ENCODE measurements at places on chromosomes 1 and 21.
A peak's percentile ranks its signal among the peaks of the same experiment; 100 is the strongest.

DNA sequence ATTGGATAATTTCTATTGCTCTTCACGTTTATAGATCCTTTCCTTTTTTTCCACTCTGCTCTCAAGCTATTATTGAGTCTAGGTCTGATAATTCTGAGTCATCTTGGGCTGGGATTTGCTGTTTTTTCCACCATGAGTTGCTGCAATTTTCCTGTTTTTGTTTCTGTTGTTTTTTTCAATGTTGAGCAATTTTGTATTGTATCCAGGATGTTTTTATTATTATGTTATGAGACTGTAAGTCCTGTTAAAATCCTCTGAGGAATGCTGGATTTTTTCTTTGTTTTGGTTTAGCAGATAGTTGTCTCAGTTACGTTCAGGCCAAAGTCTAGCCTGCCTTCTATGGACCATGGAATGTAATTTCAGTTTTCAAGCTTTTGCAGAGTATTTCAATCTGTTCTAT is 13.0 kb upstream of the SLC35A3 start:
- no peak for DNase-seq

DNA sequence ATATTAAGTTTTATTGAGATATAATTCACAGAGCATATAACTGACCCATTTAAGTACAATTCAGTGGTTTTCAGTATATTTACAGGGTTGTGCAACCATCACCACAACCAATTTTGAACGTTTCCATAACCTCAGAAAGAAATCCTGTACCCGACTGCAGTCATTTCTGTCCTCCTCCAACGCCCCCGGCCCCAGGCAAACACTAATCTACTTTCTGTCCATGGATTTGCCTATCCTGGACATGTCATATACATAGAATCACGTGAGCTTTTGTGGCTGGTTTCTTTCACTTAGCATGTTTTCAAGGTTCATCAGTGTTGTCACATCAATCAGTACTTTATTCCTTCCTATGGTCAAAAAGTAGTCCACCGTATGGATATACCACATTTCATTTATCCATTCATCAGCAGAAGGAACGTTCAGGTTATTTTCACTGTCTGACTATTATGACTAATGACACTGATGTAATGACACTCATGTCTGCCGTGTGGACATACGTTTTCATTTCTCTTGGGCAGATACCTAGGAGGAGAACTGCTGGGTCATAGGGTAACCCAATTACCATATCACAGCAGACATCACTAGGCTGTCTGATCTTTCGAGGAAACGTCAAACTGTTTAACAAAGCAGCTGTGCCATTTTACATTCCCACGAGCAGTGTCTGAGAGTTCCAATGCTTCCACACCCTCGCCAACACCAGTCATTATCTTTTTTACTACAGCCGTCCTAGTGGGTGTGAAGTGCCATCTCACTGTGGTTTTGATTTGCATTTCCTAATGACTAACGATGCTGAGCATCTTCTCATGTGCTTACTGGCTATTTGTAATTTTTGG is 30.8 kb downstream of the MRPL37 start:
- DNase-seq, result no peak

- DNase-seq, result no peak
These were observed 21.4 kb downstream of the TSNAX start for GRCh38 chr1:231549733-231550447.

GRCh38 chr1:211091867-211092266 is 42.1 kb downstream of the KCNH1 start:
- DNase-seq, result no peak

- no peak for DNase-seq
These were observed 62.7 kb downstream of the CASZ1 start for GRCh38 chr1:10733474-10734366.

DNA sequence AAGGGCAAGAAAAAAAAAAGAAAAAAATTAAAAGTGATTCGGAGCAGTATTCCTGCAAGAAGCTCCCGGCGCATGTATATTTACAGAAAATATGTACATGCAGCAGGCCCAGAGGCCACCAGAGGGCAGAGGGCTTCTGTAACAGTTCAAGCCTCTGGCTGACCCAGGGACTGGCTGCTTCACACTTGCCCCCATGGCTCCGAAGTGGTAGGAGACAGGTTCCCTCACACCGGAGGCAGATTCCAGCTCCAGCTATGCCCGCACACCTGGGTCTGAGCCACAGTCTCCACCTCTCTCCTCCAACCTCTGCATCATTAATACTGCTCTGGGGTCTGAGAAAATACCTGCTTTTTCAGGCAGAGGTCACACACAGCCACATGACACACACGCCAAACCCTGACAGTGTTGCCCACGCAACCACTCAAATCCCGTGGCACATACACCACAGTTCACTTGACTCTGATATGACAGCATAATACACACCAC is 2.2 kb upstream of the ARHGAP30 start:
- DNase-seq, result no peak

- no peak for DNase-seq
These were observed 124.0 kb downstream of the EDEM3 start for GRCh38 chr1:184630679-184631060.

DNA sequence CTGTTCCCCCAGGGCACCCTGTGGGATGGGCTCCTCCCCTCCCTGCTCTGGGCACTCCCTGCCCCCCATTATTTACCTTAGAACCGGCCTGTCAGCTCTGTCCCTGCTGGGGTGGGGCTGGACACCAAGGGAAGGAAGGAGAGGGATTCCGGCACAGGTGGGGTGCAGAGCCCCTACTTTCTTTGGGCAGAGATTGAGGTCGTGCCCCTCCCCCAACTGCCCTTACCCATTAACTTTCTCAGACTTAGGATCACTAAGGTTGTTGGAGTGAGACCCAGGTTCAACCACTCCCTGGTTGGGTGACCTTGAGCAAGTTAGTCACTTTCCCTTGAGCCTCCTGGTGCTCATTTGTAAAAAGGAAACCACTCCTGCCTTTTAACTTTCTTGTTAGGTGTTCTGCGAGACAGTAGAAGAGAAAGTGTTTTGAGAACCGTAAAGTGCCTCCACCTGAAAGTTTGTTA is 57.0 kb upstream of the SYNC start:
- no peak for DNase-seq

- DNase-seq, result peak; percentile 49
These were observed 43.4 kb downstream of the KIF1B start for GRCh38 chr1:10253755-10254154.

GRCh38 chr1:62599044-62599443 is 1.7 kb downstream of the ANGPTL3 start:
- no peak for DNase-seq

DNA sequence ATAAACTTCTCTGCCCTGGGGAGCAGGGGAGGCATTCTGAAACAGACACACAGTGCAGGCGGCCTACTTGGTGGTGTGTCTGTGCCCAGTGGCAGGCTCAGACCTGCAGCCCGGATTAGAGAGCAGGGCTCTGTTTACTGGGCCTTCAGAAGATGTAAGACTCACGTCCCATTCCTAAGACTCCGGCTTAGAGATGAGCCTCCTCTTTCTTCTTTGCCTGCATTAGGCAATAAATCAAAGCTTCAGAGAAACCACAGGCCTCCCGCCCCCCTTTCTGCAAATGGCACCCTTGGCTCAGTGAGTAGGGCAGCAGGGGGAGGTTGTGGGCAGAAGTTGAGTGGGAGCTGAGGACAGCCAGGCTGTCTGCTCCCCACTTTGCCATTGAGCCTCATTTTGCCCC is 35.8 kb downstream of the LGR6 start:
- DNase-seq, result no peak

- DNase-seq, result no peak
These were observed 8.9 kb upstream of the DHRS3 start for GRCh38 chr1:12626888-12627287.

- DNase-seq, result no peak
These were observed 173.9 kb downstream of the GPATCH2 start for GRCh38 chr1:217457016-217457415.

DNA sequence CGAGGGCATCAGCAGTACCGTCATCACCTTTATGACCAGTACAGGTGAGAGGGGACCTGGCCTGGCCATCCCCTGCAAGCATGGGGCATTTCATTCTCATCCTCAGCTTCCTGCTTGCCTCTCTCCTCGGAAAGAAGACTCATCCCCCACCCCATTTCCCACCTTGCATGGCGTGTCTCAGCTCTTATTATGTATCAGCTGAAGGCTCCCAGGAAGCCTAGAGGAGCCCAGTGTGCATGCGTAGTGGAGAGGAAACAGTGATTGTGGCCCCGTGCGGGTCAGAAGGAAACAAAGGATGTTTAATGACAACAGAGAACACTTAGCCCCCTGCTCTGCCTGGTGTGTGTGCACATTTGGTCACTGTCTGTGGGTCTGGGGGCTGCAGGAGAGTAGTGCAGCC is 40.3 kb upstream of the CNTN2 start:
- no peak for DNase-seq

- no peak for DNase-seq
These were observed 769 bp downstream of the GALE start for GRCh38 chr1:23799570-23800399.

DNA sequence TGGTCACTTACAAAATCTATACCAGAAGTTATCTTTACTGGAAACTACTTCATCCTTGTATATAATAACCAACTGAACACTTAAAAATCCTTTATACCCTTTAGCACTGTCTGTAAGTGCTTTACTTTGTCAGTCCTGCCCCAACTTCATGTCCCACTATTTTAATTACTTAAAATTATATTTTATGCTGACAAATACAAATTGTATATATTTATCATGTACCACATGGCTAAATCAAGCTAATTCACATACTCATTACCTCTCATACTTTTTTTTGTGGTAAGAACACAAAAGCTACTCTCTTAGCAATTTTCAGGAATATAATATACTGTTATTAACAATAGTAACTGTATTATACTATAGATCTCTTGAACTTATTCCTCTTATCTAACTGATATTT is 63.0 kb downstream of the EVI5 start:
- no peak for DNase-seq

GRCh38 chr1:102970496-102971078 is 137.7 kb downstream of the COL11A1 start:
- DNase-seq, result peak; percentile 37

DNA sequence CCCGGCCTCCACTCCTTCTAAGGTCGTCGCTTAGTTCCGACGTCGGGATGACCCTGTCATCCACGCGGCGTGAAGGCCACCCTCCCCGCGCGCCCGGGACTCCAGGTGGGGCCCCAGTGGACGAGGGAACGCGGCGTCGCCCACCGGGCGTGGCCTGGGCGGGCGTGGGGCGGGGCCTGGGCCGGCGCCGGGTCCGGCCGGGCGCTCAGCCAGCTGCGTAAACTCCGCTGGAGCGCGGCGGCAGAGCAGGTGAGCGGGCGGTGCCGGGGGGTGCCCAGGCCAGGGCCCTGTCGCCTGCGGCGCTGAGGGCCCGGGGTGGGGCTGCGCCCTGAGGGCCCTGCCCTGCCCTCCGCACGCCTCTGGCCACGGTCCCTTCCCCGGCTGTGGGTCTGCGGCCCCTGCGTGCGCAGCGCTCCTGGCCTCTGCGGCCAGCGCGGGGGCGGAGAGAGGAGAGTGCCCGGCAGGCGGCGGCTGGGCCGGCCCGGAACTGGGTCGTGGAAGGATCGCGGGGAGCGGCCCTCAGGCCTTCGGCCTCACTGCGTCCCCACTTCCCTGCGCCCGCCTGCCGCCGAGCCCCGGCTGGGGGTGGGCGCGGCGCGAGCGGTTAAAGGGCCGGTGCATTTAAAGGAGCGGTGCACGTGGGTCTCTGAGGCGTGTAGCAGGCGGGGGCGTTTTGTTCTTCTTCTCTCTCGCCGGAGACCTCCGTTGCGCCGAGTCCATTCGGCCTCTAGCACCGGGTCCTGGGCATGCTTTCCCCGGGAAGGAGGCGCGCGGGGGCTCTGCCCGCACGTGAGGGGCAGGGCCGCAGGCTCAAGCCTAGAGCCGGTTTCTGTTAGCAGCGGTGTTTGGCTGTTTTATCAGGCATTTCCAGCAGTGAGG is at the start of gene PSEN2:
Gene PSEN2 (plus strand): TSS at position 216 of the 879 bp plus-strand sequence. CDS start 11,292 bp downstream, outside the sequence.
- DNase-seq, result no peak

DNA sequence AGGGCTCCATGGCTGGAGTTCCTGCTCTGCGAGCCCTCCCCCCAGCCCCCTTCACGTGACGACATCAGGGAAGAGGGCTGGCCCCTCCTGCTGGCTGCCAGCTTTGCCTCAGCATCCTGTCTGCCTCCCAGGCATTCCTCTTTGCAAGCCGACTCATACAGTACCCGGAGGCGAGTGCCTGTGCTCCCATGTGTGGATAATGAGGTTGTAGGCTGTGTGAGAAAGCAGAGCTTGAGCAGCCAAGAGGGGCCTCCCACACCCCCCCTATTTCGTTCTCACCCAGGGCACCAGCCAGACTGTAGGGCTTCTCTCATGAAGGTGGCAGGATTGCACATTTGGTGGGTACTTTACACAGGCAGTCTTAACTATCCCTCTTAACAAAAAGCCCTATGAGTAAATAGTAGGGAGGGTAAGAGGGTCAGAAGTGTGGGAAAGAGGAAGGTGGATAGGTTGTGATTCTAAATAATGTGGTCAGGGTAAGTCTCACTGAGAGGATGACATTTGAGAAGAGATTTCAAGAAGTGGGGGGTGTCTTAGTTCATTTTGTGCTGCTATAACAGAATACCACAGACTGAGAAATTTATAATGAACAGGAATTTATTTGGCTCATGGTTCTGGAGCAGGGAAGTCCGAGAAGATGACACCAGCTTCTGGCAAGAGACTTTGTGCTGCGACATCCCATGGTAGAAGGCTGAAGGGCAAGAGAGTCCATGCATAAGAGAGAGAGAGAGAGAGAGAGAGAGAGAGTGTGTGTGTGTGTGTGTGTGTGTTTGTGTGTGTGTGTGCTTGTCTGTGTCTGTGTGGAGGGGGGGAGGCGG is 113.5 kb downstream of the OMA1 start:
- DNase-seq, result peak; percentile 86

- DNase-seq, result no peak
These were observed 37.9 kb upstream of the MPZL1 start for GRCh38 chr1:167683641-167684502.

- no peak for DNase-seq
These were observed 39.6 kb upstream of the PBX1 start for GRCh38 chr1:164519426-164519825.

DNA sequence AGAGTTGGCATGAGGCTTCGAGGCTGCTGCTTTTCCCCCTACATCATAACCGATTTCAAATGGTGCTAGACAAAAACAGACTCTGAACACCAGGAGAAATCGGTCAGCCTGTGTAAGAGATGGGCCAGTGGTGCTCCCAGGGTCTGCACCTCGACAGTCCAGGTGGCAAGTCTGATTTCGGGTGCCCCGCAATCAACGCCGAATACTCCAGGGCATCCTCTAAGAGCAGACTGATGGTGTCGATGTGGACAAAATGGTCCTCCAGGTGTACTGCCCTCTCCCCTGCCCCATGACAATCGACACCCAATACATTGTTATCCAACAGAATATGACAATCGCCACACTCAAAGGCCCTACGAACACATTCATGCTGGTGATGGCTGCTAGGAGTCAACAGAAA is 50.0 kb downstream of the CD46 start:
- DNase-seq, result no peak

DNA sequence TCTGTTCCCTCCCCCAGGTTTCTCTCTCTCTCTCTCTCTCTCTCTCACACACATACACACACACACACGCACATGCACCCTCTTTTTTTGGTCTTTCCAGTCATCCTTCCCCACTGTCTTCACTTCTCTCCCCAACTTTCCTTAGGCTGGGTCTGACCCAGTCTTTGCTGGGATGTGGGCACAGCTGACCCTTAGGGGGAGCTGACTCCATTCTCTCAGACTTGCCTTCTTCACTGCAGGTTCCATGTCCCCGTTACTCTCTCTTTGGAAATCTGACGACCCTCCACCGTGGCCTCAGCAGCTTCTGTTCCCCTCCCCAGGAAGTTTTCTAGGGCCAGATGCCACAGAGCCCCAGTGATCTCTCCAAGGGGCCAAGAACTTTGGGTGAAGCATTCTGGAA is 2.1 kb downstream of the DISP3 start:
- DNase-seq, result no peak
